Globus pallidus (tissue), 1 donor: ENCODE measurements at places on chromosomes 5 and 9.

DNA sequence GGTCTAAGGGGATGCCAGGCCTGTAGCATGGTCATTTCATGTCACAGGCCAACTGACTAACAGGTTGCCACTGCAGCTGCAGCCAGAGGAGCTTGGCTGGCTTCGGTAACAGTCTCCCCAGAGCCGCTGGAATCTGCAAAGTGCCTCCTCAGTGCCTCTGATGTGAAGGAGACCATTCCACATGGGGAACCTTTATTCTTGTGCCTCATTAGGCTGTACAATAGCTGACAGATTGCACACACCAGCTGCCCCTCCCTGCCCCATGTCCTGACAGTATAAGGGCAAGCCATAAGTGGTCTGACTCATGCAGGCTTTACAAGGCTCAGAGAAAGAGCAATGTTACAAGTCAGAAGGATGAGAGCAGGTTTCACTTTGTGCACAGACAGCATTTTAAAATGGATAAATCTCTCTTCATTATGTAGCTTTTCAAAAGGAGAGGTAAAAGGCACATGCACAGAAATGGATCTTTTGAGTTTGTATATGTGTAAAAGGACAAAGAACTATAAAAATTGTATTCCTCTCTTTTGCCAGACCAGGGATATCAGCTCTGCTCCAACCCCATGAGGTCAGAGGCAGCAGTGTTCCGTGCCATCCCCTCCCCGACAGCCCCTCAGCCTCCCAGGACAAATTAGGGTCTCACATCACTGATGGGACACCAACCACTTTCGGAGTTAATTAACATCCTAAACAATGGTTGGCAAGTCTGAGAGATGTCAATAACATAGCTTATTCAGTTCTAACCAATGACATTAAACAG, 467.8 kb downstream of the TMEM232 start:
- DNase-seq = no peak

- no peak for DNase-seq
Observed at GRCh38 chr5:3026099-3026498, 274.6 kb upstream of the IRX2 start.

DNA sequence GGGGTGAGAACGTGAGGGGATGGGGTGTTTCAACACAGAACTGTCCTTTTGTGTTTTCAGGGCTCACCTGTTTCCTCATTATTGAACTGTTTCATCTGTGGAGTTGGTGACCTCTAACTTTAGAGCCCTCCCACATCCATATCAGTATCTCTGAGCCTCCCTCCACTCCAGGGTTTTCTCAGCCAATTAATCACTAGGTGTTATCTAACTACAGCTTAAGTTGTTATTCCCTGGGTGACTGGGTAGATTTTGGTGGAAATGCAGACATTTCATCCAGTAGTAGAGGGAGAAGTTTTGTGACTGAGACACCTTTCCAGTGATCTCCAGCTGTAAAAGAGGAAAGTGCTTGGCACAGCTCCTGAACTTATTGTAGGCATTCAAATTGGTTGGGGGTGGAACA, 23.7 kb downstream of the PPP3R2 start:
- DNase-seq = no peak

DNA sequence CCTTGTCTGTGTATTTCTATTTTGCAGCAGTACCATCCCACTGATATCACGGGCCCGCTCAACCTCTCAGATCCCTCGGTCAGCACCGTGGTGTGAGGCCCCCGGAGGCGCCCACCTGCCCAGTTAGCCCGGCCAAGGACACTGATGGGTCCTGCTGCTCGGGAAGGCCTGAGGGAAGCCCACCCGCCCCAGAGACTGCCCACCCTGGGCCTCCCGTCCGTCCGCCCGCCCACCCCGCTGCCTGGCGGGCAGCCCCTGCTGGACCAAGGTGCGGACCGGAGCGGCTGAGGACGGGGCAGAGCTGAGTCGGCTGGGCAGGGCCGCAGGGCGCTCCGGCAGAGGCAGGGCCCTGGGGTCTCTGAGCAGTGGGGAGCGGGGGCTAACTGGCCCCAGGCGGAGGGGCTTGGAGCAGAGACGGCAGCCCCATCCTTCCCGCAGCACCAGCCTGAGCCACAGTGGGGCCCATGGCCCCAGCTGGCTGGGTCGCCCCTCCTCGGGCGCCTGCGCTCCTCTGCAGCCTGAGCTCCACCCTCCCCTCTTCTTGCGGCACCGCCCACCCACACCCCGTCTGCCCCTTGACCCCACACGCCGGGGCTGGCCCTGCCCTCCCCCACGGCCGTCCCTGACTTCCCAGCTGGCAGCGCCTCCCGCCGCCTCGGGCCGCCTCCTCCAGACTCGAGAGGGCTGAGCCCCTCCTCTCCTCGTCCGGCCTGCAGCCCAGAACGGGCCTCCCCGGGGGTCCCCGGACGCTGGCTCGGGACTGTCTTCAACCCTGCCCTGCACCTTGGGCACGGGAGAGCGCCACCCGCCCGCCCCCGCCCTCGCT, 1.9 kb downstream of the LRRC26 start:
- DNase-seq = no peak

DNA sequence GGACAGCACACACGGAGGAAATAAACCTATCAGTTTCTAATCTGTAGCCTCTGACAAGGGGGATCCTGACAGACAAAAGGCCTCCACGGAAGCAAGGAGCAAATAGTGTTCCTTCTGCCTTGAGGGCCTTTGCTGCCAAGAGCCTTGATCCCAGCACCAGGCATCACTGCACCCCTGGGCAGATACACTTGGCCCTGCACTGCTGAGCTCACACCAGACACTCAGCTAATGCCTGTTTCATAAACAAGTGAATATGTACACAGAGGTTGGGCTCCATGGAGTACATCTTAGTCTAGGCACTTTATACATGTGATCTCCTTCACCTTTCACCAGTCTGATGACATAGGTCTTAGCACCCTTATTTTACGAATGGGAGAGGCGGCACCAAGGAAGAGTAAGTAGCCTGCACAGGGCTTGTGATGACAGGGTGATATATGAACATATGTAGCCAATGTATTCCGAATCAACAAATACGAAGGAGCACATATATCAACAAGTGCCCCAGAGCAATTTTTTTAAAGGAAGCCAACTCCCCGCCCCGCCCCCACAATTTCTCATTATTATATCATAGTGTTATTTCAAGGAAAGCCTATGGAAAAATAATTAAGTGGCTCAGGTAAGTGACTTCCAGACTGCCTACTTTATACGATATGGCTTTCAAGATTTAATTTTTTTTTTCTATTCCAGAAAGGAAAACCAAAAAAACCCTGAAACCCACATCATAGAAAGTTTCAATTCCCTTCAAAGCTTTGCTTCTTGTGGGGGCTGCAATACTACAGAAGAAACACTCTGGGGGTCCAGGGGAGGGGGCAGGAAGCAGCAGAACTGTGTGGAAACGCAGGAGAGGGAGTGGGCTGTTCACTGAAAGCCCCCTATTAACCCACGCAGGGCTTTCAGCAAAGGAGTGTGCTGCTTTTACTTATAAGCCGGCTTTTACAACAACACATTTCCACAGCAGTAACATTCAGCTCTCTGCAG, 32.0 kb downstream of the CDC14B start:
- no peak for DNase-seq

DNA sequence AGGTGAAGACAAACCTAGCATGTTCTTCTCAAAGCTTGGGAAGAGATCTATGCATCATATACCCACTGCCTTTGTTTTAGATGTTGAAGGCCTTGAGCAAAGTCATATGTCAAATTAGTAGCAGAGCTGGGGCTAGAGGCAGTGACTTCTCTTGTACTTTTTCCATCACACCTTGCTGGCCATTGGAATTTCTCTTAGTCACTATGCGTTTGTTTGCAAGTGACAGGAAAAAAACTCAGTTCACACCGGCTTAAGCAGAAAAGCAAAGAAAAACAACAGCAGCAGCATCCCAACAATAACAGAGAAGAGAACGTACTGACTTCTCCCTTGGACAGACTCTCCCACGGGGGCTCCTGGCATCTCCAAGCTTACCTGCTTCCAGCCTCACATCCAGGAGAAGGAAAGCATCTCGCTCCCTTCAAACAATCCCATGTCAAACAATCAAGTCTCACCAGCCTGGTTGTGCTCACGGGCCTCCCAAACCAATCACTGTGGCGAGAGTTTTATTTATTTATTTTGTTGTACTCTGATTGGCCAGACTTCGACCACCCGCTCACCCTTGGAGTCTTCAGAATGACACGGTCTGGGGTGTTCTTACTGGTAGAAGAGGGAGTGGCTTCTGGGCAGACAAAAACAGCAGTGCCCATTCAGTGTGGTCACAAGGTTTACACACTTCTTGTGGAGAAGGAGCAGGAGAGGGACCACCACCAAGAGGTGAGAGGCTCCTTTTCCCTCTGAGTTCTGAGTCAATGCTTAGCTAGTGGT, 83.8 kb upstream of the STC2 start:
- DNase-seq = no peak

DNA sequence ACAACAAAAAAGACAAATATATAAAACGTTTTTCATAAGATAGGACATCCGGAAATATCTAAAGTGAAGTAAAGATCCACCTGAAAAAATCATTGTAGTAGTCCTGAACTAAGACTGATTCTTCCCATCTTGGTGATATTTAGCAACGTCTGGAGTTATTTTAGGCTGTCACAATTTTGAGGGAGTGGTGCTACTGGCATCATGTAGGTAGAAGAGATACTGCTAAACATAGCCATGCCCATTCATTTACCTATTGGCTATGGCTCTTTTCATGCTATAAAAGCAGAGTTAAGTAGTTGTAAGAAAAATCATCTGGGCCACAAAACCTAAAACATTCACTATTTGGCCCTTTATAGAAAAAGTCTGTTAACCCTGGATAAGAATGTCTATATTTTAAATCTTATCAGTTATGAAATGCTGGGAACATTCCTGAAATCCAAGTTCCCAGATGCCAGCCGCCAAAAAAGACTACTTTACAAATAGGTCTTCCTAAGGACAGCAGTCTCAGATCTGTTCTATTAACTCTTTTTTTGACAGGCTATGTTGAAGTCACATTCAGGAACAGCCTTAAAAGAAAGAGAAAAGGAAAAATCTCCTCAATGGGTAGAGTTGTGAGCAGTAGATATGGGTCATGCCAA, 27.0 kb downstream of the RAPGEF6 start:
- DNase-seq = no peak

DNA sequence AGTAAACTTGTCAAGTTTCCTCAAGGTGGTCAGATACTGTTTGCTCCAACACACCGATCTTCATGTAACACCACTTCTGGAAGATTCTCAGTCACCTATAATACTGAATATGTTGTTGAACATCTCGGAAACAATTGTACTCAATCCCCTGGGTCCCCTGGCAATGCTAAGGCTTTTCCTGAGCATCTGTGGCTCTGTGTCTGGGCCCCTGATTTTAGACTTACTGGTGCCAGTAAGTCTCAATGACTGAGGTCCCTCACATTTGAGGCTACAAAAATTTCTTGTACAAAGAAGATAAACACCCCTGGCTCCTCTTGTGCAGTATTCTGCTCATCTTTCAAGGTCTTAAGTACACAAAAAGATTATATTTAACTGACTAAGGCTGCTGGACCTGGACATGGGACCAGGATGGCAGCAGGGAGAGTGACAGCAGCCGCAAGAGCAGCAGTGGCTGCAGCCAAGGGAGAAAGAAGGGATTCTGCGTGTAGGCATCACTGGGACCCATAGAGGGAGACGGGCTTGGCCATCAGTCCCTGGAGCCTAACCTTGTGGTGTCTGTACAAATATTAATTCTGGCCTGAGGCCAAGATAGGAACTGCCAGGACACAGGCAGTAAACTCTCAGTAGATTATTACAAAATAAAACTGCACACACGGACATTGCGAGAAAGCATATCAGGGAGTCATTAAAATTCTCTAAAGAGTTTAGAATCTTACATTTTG, 49.0 kb upstream of the TNPO1 start:
- DNase-seq = no peak

- no peak for DNase-seq
Observed at GRCh38 chr5:140243706-140244250, 59.1 kb downstream of the PFDN1 start.

GRCh38 chr9:114428466-114428865, 40.7 kb upstream of the AKNA start:
- no peak for DNase-seq

DNA sequence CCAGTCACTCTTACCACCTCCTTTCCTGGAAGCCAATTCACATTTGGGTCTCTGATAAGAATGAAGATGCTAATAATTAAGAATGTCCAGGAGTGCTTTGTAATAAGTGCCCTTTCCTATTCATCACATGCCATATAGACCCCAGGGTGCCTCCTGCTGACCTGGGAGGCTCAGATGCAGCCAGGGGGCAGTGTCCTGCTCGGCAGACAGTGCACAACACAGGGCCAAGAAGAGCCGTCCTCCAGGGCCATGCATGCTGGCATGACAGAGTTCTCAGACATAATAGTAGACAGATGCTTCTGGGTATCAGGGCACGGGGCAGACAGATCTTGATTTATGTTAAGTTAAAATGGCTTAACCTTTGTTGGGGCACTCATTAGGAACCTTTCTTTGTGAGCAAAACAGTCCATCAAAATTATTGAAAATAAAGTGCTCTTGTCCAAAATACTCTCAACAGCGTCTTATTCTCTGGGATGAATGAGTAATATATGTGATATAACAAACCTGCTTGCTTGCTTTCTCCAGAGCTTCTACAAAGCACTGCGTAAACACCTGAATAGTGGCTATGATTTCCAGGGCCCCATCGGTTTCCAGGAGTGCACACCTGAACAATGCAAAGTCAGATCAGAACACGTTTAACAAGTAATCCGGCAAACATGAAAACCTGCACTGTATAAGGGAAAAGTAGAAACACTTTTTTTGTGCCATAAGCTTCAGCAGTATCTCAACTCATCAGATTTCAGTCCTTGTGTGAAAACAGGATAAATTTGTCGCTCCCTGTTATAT, 192.7 kb downstream of the FANCC start:
- DNase-seq = no peak

DNA sequence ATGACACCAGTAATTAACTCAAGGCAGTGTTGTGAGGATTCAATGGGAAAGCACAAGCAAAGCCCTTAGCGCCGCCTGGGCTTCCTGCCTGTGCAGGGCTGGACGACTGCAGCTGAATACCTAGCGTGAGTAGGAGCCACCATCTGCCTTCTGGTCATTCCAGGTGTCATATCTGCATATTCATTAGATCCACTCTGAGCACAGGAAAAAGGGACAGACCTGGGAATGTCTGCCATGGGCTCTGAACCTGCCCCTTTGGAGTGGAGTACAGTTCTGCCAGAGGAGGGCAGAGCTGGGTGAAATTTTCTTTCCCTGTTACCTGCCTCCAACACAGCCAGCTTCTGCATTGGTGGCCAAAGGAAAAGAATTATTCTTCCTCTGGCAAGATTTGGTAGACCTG, 298.8 kb downstream of the NSG2 start:
- DNase-seq = no peak

GRCh38 chr9:107588393-107588792, 98.8 kb upstream of the KLF4 start:
- no peak for DNase-seq

GRCh38 chr9:97804059-97804365, 49.0 kb upstream of the FOXE1 start:
- no peak for DNase-seq

GRCh38 chr5:132901036-132901435, 27.6 kb downstream of the LEAP2 start:
- DNase-seq = no peak

DNA sequence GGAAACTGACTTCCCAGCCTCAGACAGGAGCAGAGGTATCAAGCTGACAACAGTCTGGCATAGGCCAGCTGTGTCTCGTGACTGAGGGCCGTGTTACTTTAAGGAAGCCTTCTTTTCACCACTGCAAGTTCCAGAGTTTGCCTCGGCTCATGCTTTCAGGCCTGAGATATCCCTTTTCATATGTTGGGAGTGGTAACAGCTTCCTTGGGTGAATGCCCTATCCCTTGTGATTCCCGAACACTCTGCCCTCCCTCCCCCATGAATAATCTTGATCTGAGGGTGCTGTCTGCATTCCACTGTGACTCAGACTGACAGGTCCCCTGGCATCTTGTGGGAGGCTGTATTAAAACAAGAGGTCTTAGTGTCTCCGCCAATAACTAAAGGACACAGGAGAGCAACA, 49.7 kb upstream of the ARL15 start:
- no peak for DNase-seq
